ENCODE measurements at places on chromosomes 13 and 19.

DNA sequence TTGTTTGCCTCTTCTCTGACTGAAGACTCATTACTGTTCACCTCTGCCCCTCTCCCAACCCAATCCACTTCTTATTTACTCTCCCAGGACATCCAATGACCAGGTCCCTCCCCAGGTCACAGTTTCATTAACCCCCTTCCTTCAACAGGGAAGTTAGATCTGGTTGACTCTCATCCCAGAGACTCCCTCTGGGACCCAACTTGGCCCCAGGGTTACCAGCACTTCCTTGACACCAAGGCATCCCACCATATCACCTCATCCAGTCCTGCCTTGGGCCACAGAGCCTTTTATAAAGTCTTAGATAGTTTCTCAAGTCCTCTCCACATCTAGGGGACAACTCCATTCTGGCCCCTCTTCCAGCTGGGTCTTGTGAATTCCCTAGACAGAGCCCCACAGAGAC is 470.6 kb upstream of the TSHZ3 start:
- DNase-seq: no peak

GRCh38 chr19:491146-491741 is 5.0 kb upstream of the MADCAM1 start:
- no peak for DNase-seq

DNA sequence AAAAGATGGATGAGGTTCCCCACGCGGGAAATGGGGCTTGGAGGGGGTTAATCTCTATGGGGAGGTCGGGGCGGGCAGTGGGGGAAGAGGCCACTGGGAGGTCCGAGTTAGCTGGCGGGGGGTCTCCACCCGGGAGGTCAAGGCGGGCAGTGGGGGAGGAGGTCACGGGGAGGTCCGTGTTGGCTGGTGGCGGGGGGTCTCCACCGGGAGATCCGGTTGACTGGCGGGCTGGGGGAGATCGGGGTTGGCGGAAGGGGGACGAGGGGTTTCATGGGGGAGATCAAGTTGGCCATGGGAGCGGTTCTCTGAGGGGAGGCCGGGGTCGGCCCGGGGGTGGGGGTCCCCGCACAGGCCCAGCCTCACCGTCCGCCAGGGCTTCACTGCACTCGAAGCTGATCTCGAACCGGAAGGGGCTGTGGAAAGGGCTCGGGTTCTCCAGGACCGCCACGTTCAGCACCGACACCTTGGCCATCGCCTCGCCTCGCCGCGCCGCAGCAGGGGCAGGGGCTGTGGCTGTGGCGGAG is 342 bp downstream of the ASF1B start:
- no peak for DNase-seq

DNA sequence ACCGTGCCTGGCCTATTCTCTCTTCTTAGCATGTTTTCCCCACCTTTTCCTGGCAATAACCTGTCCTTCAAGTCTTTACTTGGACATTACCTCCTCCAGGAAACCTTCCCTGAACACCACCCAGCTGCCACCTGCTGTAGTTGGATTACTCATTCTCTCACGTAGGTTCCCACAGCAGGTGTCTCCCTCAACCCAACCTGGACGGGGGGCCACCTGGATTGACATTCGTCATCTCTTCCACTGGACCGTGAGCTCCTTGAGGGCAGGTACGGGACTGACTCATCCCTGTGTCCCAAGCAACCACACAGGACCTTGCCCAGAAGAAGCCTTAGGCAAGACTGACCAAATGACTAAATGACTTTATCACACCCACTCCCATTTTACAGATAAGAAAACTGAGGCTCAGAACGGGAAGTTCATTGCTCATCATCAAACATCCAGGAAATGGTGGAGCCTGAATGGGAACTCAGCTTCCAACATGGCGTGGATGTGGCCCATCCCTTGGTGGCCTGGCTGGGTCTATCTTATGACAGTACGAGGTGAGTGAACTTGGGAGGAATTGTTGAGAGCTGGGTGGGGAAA is 3.5 kb upstream of the KLK6 start:
- DNase-seq: no peak

- no peak for DNase-seq
Measured at GRCh38 chr19:14761607-14762006, 16.8 kb downstream of the ADGRE2 start.

GRCh38 chr13:51769455-51770127 is 34.4 kb downstream of the DHRS12 start:
- no peak for DNase-seq

DNA sequence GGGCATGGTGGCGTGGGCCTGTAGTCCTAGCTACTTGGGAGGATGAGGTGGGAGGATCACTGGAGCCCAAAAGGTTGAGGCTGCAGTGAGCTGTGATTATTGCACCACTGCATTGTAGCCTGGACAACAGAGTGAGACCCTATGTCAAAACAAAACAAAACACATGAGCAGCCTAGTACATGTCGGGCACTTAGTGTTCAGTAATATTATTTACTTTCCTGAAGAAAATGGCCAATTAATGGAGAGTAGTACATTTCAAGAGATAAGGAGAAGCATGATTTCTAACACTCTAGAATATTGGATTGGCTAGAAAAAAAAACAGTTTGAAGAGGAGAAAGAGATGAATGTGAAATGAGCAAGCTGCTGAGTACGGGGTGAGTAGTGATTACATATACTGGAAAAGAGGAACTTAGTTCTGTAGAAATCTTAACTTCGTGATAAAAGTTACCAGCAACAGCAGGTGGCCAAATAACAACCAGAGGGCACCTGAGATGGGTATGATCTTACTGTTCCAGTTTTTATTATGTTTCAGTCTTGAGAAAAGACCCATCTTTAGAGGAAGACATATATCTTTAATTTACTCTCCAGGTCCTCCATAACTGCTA is 36.2 kb downstream of the SPATA13 start:
- DNase-seq: no peak

- no peak for DNase-seq
Measured at GRCh38 chr19:16676101-16676798, 15.3 kb downstream of the TMEM38A start.

DNA sequence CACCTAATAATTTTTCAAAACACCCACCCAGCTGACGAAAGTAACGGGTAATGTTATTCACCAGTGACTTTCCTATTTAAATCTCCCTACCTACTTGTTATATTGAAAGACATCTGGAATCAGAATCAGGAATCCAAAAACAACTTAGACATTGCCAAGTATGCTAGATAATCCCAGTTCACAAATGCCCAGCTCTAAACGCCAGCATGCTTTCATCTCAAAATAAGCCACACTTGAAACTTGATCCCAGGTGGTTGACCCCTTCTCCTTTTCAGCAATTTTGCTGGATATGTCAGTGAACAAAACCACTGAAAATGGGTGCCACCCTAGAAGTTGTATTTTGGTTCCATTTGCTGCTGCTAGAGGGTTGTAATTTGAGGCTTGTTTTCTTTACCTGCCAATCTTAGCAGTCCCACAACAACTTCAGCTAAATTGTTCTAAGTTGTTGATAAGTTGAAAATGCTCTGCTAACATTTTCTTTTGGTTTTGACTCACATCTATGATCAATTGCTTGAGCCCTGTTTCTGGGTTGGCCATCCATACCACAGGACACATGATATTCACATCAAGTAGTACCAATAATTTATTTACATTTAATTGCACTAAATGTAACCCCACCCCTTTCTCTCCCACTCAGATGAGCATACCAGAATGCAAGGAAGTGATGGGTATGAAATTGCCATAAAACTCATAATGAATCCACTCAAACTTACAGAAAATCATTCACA is 66.4 kb downstream of the DCT start:
- DNase-seq: no peak

DNA sequence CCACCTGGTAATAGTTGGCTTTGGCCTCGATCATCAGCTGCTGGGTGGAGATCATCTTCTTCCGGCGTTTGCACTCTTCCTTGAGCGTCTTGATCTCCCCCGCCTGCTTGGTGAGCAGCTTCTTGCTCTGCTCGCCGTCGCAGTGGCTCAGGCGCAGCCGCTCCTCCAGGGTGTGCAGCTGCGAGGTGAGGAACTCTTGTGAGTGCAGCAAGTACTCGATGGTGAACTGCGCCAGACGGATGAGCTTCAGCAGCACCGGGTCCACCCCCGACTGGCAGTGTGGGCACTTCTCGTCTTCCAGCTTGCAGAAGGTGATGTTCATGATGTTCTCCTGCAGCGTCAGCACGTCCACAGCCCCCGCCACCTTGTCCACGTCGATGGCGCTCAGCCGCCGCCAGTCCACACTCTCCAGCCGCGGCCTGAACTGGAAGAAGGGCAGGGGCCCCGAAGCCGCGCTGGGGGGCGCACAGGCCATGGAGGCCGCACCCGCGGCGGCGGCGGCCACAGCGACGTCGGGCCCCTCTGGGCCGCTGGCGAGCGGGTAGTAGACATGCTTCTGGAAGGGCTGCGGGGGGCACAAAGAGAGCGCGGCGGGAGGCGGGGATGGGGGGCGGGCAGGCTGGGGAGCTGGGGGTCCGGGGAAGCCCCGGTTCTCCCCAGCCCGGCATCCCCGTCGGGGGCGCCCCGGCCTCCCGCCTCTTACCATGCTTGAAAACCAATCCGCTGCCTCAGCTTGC is 3.0 kb downstream of the DZIP1 start:
- no peak for DNase-seq

DNA sequence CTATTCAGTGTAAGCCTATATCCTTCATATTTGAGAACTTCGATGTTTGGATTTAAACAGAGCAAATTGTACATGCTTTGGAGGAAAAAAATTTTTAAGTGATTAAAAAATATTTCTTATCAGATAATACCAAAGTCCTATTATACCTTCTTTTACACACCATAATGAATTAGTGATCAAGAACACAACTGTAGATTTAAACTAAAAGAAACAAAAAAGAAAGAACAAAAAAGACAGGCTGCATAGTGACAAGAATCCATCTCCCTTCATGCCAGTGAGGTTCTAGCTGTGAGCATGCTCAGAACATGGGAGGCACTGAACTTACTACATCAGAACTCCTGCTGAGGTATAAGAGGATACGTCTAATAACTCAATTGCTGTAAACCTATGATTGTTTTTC is at the start of gene RXFP2:
Gene RXFP2 (plus strand): TSS at position 301 of the 400 bp plus-strand sequence. CDS start 87 bp downstream, at position 388.
- no peak for DNase-seq

DNA sequence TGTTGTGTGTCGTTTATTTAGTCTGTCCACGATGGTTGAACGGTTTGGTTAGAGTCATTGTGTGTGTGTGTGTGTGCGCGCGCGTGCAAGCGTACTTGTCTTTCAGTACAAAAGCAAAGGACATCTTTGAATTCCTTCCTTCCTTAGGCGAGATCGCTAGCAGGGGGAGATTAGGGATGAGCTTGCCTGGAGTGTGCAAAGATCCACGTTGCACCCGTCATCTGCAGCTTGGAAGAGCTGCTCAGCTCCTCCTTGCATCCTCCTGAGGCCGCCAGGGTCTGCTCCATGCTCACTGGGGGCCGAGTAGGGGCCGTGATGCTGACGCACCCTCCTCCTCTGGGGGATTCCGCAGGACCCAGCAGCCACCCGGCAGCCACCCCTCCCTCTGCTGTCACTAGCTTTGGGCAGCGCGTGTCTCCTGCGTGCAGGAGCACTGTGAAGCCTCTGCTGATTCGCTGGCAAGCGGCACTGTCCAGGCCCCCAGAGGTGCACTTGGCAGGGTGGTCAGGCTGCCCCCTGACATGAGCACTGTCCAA is 137.3 kb downstream of the KDM4B start:
- no peak for DNase-seq

- DNase-seq: no peak
Measured at GRCh38 chr13:82747291-82747690, 1135.0 kb downstream of the SLITRK1 start.

DNA sequence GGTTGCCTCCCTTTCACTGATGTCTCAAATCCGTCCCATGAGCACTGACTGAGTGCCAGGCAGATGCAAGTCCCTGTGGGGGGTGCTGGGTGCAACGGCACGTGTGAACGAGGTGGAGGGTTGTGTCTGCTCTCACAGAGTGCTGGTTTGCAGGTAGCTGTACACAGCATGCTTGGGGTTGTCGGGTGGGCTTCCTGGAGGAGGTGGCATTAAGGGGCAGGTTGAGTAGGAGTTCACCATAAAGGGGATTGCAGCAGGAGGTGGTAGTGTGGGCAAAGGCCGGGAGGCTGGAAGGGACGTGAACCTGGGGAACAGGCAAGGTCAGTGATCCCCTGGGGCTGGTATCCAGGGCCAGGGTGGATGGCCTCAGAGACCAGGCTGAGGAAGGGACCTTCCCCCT is 17.2 kb downstream of the COLGALT1 start:
- DNase-seq: no peak

GRCh38 chr19:27794494-27795042 is 1418.4 kb downstream of the UQCRFS1 start:
- DNase-seq: no peak

DNA sequence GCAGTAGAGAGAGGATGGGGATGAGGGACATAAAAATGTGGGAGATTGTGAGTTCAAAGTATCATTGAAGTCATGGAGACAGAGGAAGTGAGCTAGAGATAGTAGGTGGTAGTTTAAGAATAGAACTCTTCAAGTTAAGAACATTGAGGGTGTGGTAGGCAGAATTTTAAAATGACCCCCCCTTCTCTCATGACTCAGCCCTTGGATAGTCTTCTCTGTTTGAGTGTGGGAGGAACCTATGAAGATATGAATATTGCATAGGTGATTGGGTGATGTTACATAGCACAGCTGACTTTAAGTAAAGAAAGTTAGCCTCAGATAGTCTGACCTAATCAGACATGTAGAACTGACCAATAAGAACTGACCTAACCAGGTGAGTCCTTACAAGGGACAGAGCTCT is 418.6 kb downstream of the FOXO1 start:
- no peak for DNase-seq

- DNase-seq: no peak
Measured at GRCh38 chr13:33132644-33133440, 116.6 kb downstream of the KL start.

DNA sequence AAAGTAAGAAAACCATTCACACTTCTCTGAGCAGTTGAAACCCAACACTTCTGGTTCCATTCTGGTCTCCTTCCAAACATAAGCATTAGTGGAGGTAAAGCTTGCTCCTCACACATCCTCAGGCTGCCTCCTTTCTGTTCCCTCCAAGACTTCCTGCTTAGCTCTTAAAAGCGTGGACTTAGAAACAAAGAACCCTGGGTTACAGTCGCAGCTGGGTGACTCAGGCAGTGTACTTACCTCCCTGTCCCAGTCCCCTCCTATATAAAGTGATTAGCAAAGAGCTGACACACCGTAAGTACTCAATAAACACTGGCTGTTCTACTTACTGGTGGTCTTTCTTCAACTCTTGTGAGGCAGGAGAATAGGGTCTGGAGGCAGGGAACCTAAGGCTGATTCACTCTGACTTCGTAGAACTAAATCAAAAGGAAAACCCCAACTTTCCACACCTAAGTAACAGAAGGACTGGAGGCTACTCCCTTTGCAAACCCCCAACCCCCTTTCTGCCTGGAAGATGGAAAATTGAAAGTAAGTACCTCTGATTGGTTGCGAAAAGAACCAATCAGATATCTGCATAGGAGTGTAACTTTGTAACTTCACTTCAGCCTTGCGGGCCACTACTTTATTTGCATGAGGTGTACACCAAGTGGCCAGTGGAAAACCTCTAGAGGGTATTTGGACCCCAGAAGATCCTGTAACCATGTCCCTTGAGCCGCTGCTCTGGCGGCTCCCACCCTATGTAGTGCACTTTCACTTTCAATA is 165.4 kb downstream of the SUCLA2 start:
- no peak for DNase-seq

- DNase-seq: no peak
Measured at GRCh38 chr13:56317841-56318240, 822.9 kb upstream of the PRR20A start.

- no peak for DNase-seq
Measured at GRCh38 chr19:38799104-38799503, 10.1 kb downstream of the LGALS7B start.
